ENCODE measurements at places on chromosomes 12 and 14. TPM values are rescaled to one million over a fixed set of nuclear protein-coding genes. Genes with fewer than 3 reads are reported as not detected.

DNA sequence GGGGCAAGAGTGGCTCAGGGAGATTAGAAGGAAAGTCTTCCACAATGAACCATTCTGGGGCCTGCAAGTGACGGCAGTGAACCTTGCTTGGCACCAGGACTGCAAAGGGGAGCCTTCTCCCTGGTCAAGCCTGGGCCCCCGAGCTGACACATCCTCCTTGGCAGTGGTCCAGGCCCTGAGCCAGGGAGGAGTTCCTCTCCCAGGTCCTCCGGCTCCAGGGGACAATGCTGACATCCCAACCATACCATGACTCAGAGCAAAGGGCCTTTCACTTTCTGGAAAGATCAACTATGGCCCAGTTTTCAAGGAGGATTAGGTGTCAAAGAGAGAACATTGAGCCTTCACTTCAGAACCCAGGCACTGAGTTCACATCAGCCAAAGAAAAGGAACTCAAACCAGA lies 756.5 kb upstream of the TBX3 start:
- no peak for DNase-seq

GRCh38 chr12:82638324-82638723 lies 48.4 kb upstream of the TMTC2 start:
- DNase-seq: no peak

GRCh38 chr12:12684375-12685106 lies 11.4 kb downstream of the GPR19 start:
- DNase-seq: peak; percentile 46

- DNase-seq: no peak
Measured at GRCh38 chr12:55428331-55429243, 2.5 kb downstream of the OR6C76 start.

- DNase-seq: no peak
Measured at GRCh38 chr12:101995684-101996083, 66.1 kb downstream of the WASHC3 start.

DNA sequence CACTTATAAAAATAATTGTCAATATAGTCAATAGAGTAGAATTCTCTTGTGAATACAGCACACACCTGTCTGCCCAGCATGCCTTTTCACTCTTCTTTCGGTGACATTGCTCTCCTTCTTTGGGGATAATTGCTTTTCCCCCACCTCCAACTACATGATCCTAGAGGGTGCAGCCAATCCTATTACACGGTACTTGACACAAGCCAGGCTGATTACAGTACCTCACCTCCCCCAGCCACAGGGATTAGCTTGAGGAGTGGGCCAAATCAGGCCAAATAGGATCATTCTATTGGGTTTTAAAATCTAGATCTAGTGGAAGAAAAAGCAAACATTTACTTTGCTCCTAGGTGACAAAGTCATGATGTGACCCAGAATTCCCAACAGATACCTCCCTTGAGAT lies 16.8 kb upstream of the NFYB start:
- DNase-seq: no peak

DNA sequence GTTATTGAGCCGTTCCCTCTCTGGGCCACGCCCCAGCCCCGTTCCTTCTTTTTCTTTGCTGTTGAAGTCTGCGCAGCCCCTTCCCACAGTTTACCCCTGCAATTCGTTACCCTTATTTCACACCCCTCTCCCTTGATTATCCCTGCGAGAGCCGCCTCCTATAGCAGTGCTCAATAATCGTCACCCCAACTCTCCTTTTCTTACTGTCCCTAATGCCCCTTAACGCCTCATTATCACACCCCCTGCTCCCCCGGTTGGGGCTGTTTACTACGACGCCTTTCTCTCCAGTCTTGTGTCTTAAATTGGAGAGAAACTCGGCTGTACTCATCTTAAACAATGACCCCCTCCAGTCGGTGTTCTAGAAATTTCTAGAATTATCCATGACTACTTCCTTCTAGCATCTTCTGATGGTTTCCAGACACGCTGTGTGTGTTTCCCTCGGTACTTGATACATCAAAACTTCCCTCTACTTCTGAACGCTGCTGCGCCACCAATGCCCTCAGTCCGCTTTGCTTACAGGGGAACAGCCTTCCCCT lies 713 bp upstream of the FBXL14 start:
- DNase-seq: no peak

GRCh38 chr14:74786796-74787315 lies 23.7 kb downstream of the YLPM1 start:
- DNase-seq: no peak

ASCL1 gene
- not detected for total RNA-seq

IGFBP6 gene
- 2.4 TPM for total RNA-seq

TCL1B gene
- not detected for total RNA-seq

NANOG gene
- not detected for total RNA-seq

PPP4R4 gene
- 21.4 TPM for total RNA-seq

KRT83 gene
- total RNA-seq: not detected

VSX2 gene
- not detected for total RNA-seq
